ENCODE measurements at places on chromosomes 12 and 14.

DNA sequence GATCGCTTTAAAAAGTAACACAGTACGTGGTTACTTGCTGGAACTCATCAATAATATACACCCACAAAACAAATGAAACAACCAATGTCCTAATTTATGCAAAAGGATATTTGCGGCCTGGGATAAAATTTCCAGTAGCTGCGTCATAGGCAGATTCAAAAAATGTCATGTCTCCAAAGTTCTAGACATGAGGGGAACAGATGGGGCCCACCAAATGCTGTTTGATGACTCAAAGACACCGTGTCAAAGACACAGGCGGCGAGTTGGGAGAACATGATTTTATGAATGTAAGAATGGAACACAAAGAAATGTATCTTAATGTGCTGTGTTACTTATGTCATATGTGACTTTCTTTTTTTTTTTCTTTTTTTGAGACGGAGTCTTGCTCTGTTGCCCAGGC is 34.3 kb upstream of the NCOR2 start:
- no peak for DNase-seq

DNA sequence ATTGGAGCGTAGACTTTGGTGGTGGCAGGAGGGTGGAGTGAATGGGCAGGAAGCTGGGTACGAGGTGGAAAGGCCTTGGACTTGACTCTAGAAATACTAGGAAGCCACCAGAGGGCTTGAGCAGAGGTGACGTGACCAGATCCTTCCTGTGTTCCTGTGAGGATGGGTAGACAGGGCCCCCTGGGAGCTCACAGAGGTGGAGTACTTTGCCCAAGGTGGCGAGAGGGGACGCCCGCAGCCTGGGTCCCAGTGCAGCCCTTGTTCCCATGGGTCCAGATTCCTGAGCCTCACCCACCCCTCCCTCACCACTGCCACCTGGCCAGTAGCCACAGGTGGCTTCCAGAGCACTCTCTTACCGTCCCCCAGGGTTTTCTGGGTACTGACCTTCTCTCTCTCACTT is 89.8 kb downstream of the KIF26A start:
- no peak for DNase-seq

- DNase-seq: peak; percentile 44
These were observed 10.0 kb upstream of the CLEC7A start for GRCh38 chr12:10140001-10140400.

DNA sequence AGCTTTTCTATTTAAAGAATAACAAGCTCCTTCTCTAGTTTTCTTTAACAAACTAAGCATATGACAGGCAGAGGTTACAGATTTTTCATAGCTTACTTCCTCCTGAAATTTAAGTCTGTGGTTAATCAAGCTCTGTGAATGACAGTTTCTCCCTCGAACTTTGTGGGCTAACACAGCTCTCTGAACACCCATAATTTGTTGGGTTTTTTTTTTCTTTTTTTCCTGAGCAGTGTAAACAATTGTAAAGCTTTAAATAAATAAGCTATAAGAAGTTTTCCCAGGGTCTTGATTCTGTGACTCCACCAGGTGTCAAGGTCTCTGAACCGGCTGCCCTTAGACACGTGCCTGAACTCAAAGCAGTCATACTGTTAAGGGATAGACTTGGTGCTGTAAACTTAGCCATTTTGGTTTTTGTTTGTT is 128.1 kb upstream of the AMIGO2 start:
- DNase-seq: no peak

DNA sequence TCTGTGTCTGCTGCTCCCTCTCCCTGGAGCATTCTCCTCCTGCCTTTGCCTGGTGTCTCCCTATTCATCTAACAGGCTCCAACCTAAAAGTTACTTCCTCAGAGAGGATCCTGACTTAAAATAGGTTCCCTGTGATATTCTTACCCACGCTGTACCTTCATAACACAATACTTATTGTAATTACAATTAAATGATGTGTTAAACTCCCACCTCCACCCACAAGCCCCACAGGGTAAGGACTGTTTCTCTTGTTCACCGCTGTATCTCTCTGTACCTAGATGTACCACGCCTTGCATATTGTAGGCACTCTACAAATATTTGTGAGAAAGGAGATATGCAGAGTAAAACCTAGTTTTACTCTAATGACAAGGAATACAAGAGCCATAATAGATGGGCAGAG is 5.0 kb downstream of the HEBP1 start:
- no peak for DNase-seq

DNA sequence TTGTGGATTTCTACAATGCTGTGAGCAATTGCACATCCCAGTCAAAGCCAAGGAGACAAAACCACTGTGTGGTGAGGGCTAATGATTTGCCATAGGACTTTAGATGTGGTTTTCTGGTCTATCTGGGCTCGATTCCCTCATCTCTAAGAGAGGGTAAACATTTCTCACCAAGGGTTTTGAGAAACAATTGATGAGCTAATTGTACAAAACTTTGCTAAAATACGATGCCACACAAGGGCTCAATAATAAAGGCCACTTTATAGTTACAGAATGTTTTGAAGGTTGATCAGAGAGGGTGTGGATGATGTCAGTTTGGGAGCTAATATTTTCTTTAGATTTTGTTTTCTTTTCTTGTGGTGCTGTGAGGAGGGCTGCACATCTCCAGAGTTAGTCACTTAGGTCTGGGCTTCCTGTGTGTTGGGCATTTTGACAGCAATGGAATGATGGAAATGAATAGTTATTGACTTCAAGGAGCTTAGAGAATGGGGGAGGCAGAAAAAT is 60.8 kb upstream of the SLC38A4 start:
- no peak for DNase-seq

GRCh38 chr12:18066666-18067065 is 23.3 kb downstream of the RERGL start:
- DNase-seq: no peak

DNA sequence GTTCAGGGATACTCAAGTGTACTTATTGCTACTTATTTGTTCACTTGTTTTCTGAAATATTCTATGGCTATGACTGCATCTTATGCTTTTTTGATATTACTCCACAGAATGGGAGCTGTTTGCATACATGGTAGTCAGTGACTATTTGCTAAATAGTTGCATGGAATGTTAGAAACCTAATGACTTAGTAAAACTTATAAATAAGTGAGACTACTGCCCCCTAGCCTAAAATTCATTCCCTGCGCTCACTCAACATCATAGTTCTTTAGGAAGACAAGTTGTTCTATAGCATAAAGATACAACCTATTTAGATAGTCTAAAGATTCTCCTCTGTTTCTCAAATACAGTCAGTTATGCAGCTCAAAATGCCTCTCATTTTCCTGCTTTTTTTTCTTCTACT is 305.5 kb downstream of the CEP128 start:
- DNase-seq: no peak

GRCh38 chr12:92845329-92845728 is 83.8 kb downstream of the EEA1 start:
- DNase-seq: no peak

- peak; percentile 76 for DNase-seq
These were observed 9.8 kb downstream of the BCL11B start for GRCh38 chr14:99261912-99262787.
